Stimulated activated CD8-positive, alpha-beta memory T cell treated with anti-CD3 and anti-CD28 coated beads, Interleukin-15, amount 100 ng/mL, for 4 hours (primary cell): ENCODE measurements at places on chromosomes 3 and 15.

GRCh38 chr3:140726066-140726465 lies 48.2 kb downstream of the TRIM42 start:
- DNase-seq, result no peak

GRCh38 chr15:74370471-74370870 lies 3.0 kb upstream of the CYP11A1 start:
- DNase-seq, result no peak

- DNase-seq, result no peak
Measured at GRCh38 chr3:59865351-59865750, 815.5 kb upstream of the CFAP20DC start.

DNA sequence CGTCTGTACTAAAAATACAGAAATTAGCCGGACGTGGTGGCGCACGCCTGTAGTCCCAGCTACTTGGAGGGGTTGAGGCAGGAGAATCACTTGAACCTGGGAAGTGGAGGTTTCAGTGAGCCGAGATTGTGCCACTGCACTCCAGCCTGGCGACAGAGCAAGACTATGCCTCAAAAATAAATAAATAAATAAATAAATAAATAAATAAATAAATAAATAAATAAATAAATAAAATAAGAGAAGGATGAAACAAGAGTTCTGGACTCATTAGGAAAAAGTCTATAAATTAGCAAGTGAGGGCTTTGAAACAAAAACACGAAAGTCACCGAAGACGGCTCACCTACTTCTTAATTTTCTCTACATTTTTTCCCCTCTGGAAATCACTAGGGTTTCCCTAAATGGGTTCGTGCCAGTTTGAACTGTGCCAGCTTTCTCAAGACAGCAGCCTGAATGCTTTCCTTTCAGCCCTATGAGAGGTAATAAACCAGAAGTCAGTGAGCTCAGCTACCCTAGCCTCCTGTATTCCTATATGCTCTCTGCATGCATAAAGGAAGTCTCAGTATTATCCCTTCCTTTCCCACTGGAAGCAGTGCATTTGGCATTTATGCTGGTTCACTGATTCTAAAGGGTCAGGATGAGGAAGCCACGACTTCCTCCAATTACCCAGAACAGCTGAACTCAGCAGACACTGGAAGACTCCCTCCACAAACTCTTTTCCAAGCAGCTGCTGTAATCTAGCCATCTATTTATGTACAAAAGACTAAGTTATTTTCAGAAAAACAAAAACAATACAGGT lies 266.9 kb downstream of the ZBBX start:
- no peak for DNase-seq

GRCh38 chr3:118011910-118012309 lies 1022.7 kb downstream of the IGSF11 start:
- DNase-seq, result no peak

- no peak for DNase-seq
Measured at GRCh38 chr3:186425788-186426730, 64.0 kb upstream of the DGKG start.

GRCh38 chr3:104873331-104873730 lies 493.4 kb upstream of the ALCAM start:
- DNase-seq, result no peak

GRCh38 chr3:70250492-70250891 lies 61.9 kb downstream of the MDFIC2 start:
- DNase-seq, result no peak

DNA sequence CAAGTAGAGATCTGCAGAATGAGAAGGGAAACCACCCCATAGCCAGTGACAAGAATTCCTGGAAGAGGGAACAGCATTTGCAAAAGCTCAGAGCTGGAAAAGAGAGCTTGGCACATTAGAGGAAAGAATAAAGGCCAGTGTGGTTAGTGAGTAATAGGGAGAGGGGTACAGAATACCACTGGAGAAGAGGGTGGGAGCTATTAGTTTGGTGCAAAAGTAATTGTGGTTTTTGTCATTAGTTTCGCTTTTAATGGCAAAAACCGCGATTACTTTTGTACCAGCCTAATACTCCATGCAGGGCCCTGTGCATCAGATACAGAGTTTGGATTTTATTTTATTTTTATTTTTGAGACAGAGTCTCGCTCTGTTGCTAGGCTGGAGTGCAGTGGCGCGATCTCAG lies 9.8 kb downstream of the SLC24A1 start:
- no peak for DNase-seq

GRCh38 chr3:30660656-30661055 lies 54.3 kb downstream of the TGFBR2 start:
- no peak for DNase-seq

DNA sequence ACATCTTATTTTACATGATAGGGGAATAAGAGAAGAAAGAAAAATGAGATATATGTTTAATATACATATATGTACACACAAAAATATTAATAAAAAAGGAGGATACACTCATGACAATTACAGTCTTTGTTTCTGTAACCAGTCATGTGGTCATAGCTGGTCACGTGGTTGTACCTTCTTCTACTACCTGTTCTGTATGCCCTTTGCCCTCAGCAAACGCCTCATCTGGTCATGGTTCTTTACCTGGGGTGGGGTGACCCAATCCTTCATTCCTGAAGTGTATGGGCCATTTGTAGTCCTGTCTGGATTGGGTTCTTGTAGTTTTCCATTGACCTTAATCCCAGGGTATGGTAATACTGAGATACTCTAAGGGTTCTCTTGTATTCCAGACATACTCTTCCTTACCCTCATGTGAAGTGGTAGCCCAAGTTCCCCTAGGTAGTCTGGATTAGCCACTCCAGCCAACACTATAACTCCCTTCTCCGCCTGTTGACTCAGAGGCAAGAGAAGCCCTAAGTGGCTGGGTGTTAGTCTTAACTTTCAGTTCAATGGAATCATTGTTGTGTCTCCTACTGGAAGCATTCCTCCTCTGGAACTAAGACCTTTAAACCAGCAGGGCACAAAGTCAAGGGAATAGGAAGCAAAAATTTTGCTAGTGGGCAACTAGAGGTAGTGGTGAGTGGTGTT lies 47.3 kb upstream of the FAM3D start:
- DNase-seq, result no peak

DNA sequence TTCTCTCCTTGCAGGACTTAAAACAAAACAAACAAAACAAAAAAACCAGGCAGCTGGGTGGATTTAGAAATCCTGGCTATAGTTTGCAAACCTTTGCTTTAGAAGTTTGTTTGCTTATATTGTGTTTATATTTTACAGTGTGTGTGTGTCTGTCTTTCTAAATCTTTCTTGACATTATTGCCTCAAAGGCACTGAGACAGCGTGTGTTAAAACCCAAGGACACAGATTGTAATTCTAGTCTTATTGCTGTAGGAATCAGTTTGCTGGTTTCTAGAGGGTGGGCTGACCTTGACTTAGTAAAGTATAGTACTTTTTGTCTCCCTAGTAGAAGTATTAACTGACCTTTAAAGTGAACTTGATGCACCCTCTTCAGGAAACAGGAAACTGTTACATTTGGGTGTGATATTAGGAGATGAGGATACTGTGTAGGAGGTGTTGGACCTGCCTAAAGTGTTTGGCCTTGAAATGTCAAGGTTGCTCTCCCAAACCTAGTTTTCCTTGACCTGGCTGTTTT lies 71.0 kb downstream of the TCF12 start:
- DNase-seq, result no peak

- DNase-seq, result no peak
Measured at GRCh38 chr3:177934001-177934891, 602.0 kb upstream of the KCNMB2 start.

DNA sequence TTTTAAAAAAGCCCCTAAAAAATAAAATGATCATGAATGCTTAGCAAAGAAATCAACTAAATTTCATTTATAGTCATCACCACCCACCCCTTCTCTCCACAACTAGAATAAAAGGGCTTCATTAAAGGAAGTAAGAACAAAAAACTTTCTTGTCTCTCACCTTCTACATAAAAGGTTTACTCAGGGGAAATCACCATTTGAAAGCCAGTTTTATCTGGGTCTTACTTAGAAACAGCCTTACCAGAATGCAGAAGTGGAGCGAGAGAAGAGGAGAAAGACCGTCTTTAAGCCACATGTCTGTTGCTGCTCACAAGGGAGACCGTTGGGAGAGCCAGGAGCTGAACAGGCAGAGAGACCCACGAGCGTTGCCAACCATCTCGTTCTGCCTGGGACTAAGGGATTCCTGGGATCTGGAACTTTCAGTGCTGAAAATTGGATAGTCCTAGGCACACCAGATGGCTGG lies 350.1 kb upstream of the PROK2 start:
- DNase-seq, result no peak

GRCh38 chr3:168574455-168575158 lies 478.9 kb upstream of the GOLIM4 start:
- no peak for DNase-seq
